ENCODE measurements at places on chromosomes 12 and 14.

DNA sequence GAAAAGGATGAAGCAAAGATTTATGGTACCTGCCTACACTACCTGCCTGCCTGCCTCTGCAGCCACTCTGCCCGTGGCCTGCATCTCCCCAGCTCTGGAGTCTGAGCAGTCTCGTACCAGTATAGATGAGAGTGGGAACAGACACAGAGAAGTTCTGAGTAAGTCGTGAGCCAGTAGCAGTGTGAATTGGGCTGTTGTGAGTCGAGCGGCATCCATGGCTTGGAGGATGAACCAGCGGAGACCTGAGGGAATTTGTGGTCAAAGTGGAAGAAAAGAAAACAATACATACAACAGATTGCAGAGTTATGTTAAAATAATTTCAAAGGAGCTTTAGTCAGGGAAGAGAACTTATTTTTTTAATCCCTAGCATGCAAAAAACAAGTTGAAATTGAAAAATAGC lies 25.3 kb downstream of the C2CD5 start:
- DNase-seq, result no peak

DNA sequence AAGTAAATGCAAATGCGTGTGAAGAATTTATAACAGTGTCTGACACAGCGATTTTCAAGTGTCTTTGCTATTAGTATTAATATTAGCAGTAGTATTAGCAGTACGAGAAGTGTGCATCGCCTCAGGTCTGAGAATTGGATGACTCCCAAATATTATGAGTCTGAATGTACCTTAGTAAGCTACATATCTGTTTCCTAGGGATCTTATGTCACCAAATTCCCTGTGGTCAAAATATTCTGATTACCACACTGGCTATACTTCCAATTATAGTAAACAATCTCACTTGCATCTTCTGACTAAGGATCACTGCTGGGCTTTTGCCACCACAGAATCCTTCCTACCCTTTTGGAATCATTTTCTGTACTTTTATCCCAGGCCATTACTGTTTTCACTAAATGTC lies 396.0 kb upstream of the MIS18BP1 start:
- DNase-seq, result no peak

DNA sequence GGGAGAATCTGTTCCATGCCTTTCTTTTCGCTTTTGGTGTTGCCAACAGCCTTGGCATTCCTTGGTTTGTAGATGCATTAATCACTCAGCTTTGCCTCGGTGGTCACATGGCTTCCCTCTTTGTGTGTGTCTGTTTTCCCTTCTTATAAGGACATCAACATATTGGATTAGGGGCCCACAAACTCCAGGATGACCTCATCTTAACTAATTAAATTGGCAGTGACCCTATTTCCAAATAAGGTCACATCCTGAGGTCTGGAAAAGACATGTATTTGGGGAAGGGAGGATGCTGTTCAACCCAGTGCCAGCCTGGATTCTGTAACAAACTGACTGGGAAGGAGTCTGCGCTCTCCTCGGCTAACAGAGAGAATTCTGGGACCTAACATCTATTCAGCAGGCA lies 365.7 kb upstream of the FKBP4 start:
- DNase-seq, result no peak

DNA sequence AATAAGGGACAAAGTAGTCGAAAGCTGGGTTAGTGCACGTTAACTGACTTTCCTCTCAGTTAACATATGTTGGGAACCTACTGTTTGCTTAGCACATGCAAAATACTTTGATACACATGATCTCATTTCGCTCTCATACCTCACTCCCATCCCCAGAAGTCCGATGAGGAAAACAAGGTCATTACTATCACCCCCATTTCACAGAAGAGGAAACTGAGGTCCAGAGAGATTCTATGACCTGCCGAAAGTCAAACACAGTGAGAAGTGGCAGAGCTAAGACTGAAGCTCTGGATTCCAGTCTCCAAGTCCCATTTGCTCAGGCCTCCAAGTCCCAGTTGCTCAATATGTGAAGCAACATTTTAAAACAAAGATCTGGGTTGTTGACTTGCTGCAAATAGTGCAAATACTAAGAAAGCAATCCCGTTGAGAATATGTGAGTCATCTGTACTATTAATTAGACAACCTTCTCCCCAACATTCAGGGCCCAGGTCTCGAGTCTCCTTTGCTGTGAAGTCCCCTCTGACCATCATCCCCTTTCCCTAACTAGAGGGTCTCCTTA lies 170.6 kb upstream of the PWP1 start:
- no peak for DNase-seq

- no peak for DNase-seq
These were observed 24.6 kb upstream of the ANP32D start for GRCh38 chr12:48447755-48448154.

- DNase-seq, result no peak
These were observed 11.9 kb downstream of the PLD4 start for GRCh38 chr14:104936361-104937155.

- no peak for DNase-seq
These were observed 175.3 kb downstream of the ESR2 start for GRCh38 chr14:64118892-64119291.

DNA sequence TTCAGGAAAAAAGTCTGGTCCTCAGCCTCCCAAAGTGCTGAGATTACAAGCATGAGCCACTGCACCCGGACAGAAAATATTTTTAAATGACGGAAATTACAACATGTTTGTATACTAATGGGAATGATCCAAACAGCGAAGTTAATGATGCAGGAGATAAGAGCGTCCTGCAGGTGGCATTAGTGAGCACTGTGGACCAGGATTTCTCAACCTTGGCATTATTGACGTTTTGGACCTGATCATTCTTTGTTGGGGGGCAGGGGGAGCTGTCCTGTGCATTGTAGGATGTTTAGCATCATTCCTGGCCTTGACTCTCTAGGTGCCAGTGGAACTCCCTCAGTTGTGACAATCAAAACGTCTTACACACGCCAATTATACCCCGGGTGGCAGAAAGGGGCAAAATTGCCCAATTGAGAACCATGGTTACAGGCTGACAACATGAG lies 34.1 kb downstream of the SCFD1 start:
- DNase-seq, result no peak

- DNase-seq, result no peak
These were observed 23.1 kb upstream of the HELB start for GRCh38 chr12:66279123-66279712.

- DNase-seq, result no peak
These were observed 21.2 kb downstream of the ITGA7 start for GRCh38 chr12:55686366-55687010.

GRCh38 chr12:111248236-111249017 lies 120.5 kb downstream of the PHETA1 start:
- DNase-seq, result no peak

- DNase-seq, result no peak
These were observed 44.0 kb upstream of the RPH3A start for GRCh38 chr12:112747501-112747900.

DNA sequence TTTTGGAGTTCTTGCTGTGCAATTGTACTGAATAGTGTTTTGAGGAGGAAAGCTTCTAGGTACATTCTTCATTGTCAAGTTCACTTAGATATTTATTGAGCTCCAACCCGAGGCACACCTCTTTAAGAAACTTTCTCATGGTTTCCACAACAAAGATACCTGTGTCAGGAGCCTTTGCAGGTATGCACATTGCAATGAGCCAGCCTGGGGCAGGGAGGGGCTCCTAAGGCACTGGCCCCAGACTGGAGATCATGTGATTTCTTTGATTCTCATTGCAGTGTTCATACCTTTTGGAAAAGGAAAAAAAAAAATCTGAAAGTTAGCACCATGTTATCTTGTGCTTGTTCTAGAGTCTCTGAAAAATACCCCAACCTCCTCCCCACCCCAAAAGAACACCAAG lies 80.3 kb downstream of the PRMT8 start:
- no peak for DNase-seq

- no peak for DNase-seq
These were observed 690 bp upstream of the DTX3 start for GRCh38 chr12:57603815-57604453.

GRCh38 chr12:45331552-45331951 lies 115.7 kb downstream of the ANO6 start:
- DNase-seq, result no peak

- no peak for DNase-seq
These were observed 74.4 kb downstream of the ALG10B start for GRCh38 chr12:38391007-38391406.

GRCh38 chr12:58270966-58271705 lies 329.8 kb downstream of the ATP23 start:
- DNase-seq, result no peak

DNA sequence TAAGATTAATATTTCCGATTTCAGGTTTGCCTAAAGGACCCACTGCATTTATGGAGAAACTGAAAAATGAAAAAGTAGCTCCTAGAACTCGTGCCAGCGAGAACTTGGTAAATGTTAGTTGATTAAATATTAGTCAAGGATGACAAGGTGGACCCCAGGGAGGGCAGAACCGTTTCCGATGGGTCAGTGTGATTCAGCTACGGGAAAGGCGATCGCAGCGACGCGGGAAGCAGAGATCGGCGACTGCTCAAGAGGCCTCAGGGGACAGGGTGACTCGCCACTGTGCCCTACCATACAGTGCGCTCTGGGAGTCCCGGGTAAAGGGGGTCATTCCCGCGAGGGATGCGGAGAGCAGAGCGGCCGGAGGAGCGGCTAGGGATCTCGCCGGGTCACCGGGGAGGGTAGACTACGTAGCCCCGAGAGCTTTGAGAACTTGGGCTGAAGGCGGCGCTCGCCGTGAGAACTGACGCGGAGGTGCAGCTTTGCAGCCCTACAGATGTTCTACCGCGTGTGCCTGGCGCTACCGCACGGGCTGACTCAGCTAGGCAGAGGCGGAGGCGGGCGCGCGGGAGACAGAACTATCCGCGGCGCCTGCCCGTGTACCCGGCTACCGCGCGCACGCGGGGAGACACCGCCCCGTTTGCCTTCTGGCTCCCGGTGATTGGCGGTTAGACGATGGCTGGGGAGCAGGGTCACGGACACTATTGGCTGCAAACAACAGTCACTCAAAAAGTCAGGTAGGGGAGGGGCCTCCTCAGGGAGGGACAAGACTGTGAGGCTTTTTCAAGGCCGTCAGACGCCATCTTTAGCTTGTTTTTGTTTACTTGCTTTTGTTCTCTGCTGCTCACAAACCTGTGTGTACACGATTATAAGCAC lies 3.2 kb downstream of the C14orf93 start:
- DNase-seq, result peak; percentile 95

GRCh38 chr14:92653162-92653651 lies 95.2 kb downstream of the LGMN start:
- no peak for DNase-seq

GRCh38 chr12:19003141-19003540 lies 126.4 kb upstream of the PLEKHA5 start:
- DNase-seq, result no peak

- no peak for DNase-seq
These were observed 904.8 kb upstream of the TMEM132C start for GRCh38 chr12:127362121-127362520.

- DNase-seq, result no peak
These were observed 58.9 kb downstream of the NCOR2 start for GRCh38 chr12:124508381-124509079.

- no peak for DNase-seq
These were observed 114.4 kb downstream of the LMNTD1 start for GRCh38 chr12:25438638-25439037.

- no peak for DNase-seq
These were observed 284.9 kb downstream of the RGS6 start for GRCh38 chr14:72217135-72217534.

- DNase-seq, result no peak
These were observed 96.1 kb downstream of the ZFC3H1 start for GRCh38 chr12:71567537-71567936.

GRCh38 chr12:31471051-31471450 lies 119.9 kb downstream of the DENND5B start:
- DNase-seq, result no peak

DNA sequence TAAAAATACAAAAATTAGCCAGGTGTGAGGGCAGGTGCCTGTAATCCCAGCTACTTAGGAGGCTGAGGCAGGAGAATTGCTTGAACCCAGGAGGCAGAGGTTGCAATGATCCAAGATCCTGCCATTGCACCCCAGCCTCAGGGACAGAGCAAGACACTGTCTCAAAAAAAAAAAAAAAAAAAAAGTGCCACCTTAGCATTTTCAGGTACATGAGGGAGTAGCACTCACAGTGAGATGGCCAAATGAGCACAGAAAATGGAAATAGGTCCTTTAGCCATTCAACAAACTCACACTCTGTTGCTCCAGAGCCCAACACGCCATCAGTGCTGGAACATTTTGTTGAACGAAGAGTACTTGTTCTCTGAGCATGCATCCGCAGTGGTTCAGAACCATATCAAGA lies 75.2 kb upstream of the MYL2 start:
- DNase-seq, result no peak

- no peak for DNase-seq
These were observed 182.7 kb upstream of the C14orf180 start for GRCh38 chr14:104396682-104397470.

DNA sequence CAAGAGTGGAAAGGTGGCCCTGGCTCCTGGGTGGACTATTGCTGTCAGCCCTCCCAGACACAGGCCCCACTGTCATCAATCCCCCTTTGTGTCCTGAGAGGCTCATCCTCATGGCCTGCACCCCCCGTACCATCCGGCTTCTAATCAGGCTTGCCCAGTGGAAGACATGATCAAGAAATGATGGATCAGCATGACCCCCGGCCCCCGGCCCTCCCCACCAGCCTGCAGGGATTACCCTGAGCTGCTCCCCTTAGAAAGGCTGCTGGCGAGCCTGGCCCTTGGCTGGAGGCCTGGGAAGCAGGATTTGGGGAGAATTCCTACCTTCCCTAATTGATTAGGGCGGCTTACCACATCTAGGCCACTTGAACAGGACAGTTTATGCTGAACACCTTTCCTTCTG lies 171.2 kb downstream of the PIWIL1 start:
- DNase-seq, result no peak

DNA sequence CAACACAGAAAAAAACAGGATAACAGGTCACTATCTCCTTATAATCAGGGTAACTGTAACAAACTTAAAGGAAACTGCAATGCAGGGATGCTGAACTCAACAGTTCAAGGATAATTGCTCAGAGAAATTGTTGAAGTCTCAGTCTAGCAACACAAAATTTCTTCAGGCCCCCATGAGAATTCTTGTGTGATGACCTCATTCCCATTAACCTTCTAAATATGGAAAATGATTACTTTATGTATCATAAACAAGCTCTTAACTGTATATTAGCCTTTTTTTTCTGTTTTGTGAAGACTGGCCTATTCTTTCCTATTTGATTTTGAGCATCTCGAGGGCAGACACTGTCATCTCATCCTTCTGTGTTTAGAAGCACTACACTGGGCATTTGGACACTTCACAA lies 47.1 kb downstream of the IGF1 start:
- no peak for DNase-seq

- peak; percentile 60 for DNase-seq
These were observed 25.0 kb downstream of the HIP1R start for GRCh38 chr12:122860040-122860853.

GRCh38 chr14:32934073-32934880 lies 4.4 kb upstream of the NPAS3 start:
- no peak for DNase-seq

GRCh38 chr12:13770576-13770975 lies 210.8 kb downstream of the GRIN2B start:
- no peak for DNase-seq

DNA sequence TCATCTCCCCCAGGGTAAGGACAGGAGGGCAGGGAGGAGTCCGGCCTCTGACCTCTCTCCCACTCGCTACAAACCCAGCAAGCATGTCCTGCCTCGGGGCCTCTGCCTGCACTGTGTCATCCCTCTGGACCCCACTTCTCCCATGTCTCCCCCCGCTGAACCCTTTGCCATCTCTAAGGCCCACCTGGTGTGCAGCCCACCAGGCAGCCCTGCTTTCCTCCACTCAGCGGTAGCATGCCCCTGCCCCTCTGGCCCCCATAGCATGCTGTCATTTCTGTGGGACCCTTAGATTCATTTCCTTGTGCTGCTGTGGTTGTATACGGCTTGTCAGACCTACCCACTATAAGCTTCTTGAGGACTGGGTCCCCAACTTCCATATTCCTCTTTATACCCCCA lies 17.7 kb downstream of the PAPLN start:
- DNase-seq, result no peak

Measured in stimulated activated CD8-positive, alpha-beta memory T cell treated with anti-CD3 and anti-CD28 coated beads, Interleukin-7, amount 100 ng/mL, for 4 hours (primary cell).